ENCODE measurements at places on chromosomes 5 and 9.

DNA sequence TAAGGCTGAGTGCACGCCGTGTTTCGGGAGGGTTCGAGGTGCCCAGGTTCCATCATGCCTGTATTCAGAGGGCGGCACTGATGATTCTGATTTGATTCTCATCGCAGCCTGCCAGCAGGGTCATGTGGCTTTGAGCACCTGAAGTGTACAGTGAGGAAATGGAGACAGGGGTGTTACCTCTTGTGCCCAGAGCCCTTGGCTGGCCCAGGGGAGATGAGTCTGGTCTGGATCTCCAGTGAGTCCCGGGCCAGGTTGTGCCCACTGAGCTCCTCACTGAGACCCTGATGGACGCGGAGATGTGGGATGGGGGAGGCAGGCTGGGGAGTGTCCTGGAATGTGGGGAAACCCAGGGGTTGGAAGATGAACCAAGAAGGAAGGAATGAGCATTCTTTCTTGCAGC, 54.7 kb downstream of the GADD45G start:
- DNase-seq, result no peak

- DNase-seq, result no peak
Observed at GRCh38 chr9:72333197-72333596, 31.8 kb downstream of the ZFAND5 start.

DNA sequence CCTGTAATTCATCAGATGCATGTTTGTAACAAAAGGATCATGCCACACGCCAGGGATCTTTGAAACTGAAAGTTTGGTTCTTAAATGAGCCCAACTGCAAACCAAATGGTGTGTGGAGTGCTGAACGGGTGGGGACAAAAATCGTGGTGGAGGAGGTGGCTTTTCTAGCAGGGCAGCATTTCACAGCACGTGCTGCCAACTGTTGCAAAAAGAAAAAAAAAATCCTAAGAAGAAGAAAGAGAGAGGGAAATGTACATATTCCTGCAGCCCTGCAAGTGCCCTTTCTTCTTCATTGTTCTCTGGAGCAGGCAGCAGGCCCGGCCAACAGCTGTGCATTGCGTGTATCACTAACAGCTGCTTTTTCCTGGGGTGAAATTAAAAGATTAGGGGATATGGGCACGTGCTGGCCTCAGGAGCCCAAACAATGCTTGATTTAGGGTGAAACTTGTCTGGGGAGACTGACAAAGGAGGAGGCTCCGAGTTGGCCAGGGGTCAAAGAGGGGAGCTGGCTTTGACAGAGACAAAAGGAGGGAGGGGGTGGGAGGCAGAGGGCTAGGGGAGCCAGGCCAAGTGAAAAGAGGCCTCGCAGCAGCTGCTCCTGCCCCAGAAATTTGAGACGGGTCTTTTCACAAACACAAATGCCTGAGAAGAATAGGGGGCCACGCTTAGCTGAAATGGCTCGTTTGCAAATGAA, 73.0 kb downstream of the GADD45G start:
- DNase-seq, result no peak

DNA sequence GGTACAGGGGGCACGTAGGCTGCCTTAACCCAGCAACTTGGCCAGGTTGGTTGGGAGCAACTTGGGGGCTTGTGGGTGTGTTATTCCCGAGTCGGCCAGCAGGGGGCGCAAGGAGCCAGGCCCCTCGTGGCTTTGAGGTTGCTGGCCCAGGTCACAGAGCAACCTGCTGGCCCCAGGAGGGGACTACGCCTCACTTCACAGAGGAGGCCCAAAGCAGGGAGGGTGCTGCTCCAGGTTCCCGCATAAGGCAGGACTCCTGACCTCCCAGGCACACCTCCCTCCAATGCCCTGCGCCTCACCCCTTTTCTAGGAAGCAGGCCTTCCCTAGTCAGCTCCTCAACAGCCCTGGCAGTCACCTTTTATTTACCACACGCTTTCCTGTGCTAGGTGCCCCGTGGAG, 18.1 kb downstream of the KYAT1 start:
- peak; percentile 90 for DNase-seq

- DNase-seq, result no peak
Observed at GRCh38 chr9:12689233-12689632, 4.0 kb upstream of the TYRP1 start.

- DNase-seq, result no peak
Observed at GRCh38 chr9:113373256-113373655, 3.5 kb downstream of the HDHD3 start.

DNA sequence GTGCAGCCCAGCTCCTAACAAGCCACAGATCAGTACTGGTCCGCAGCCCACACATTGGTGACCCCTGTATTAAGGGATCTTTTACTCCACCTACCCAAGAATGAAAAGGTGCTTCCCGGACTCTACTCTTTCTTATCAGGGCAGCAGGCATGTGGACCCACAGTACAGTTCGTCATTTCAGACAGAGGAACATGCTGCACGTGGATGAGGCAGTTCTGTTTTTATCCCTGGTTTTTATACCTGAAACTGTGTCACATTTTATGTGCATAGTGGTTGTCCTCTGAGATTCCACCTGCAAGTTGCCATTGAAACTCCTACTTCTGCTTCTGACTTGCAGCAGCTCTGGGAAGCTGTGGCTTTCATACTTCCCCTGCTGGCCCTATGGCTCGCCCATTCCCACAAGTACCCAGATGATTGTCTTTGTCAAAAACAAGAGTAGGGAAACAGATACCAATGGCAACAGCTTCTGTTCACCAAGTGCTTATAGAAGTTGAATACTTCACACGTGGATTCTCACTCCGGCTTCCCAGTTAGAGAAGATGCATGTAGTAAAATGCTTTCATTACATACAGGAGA, 208.0 kb downstream of the TRIO start:
- DNase-seq, result no peak

GRCh38 chr5:76545184-76545583, 78.0 kb downstream of the F2RL2 start:
- DNase-seq, result no peak

- no peak for DNase-seq
Observed at GRCh38 chr5:81842795-81843398, 92.0 kb upstream of the SSBP2 start.

DNA sequence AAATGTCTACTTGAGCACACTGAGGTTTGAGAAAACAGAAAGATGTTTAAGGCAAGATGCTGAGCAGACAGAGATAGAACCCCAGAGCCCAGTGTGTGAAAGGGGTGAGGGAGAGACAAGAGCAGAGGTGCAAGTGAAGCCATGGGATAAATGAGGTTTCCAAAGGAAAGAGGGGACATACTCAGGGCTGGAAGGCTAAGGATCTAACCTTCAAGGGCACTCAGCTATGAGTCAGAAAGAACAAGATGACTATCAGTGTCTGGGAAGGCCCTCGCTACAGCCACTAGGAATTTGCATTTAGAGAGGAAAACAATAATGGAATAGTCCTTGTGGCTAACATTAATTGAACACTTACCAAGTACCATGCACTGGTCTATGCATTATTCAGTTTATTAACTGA, 113.7 kb downstream of the HTR4 start:
- no peak for DNase-seq

DNA sequence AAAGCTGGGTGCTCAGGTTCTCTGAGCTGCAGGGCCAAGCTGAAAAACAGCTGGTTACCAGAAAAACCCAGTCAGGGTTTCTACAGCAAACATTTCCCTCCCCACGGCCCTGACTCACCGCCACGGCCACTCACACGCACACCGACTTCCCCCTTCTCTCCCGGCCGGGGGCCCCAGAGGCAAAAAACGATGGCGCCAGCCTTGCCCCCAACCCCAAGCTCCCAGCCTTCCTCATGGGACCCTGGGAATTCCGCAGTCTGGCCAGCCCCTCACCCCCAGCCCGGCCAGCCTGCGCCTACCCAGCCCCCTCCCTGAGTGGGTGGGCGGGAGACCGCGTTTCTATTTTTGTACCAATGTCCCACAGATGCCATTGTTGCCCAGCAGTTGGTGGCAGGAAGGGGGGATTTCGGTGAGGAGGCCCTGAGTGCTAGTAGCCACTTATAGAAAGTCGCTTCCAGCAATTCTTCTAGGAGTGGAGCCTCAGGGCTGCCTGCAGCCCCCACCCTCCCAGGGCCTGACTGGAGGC, 18.4 kb downstream of the ENG start:
- DNase-seq, result peak; percentile 63

GRCh38 chr5:39200081-39200480, 19.3 kb downstream of the FYB1 start:
- no peak for DNase-seq

GRCh38 chr9:114280636-114281472, 42.0 kb upstream of the ORM1 start:
- DNase-seq, result no peak

- DNase-seq, result peak; percentile 50
Observed at GRCh38 chr5:132427281-132428146, 58.0 kb downstream of the SLC22A5 start.

DNA sequence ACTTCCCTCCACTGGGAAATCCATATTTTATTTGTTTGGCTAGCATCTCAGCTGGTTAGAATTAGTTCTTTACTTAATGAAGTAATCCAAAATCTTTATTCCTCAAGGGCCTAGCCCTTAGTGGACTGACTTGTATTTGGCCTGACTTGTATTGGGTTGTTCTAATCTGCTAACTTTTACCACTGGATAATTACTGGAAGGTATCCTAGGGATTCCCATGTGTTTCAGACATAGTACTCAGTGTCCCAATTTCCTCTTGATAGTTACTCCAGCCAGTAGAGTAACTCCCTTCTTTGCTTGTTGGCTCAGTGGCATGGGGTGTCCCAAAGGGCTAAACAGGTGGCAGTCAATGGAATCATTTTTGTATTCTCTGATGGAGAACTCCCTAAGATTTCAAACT, 156.0 kb downstream of the DCP2 start:
- no peak for DNase-seq

DNA sequence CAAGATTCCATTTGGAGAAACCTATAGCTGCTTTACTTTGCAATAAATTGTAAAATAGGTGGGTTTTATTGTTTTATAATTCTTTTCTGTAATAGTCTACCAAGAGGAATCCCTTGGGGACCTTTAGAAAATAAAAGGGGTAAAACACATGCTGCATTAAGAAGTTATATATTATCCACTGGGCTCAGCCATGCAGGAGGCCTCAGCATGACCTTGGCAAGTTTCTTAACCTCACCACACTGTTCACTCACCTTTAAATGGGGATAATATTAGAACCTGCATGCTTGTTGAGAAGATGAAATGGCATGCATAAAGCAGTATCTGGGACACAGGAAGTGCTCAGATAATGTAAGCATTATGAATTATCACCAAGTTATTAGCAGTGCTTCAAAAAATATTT, 120.2 kb downstream of the SEMA5A start:
- no peak for DNase-seq

DNA sequence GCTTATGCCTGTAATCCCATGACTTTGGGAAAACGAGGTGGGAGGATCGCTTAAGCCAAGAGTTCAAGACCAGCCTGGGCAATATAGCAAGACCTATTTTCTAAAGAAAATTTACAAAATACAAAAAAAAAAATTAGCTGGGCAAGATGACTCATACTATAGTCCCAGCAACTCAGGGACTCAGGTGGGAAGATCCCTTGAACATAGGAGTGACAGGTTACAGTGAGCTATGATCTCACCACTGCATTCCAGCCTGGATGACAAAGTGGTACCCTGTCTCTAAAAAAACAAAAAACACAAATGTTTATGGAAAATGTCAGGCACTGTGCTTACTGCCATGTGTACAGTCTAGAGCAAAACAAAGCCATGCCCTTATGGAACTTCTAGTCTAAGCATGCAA, 823.3 kb upstream of the DMAC1 start:
- DNase-seq, result no peak

DNA sequence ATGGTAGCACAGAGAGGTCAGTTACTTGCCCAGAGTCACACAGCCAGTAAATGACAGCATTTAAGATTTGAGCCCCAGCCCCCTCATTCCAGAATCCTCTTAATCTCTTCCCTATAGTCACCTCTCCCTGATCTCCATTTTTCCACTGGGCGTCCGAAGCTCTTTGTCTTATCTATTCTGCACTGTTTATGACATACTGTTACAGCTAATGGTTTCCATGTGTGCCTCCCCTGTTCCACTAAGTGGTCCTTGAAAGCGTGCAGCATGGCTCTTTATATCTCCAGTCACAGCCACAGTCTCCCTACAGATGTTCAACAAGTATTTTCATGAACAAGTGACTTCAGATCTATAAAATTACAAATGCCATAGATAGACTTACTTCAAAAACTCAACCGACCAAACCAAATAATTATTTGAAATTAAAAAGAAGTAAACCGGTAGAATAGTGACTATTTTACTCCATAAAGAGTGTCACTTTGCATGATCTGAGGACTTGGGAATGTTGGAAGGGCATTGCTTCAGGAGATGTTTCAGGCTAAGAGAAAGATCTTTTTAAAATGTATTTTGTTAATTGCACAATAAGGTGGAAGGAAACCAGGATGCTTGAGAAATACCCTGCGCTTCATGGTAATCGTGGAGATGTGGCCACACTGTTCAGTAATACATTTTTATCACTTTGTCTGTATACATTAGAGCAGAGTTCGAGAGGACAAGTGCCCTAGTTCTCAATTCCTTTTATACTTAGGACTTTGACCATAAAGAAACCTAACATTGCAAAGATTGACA, 237.2 kb downstream of the FBXL7 start:
- DNase-seq, result no peak

- no peak for DNase-seq
Observed at GRCh38 chr5:122295138-122295537, 16.9 kb upstream of the SNCAIP start.

- no peak for DNase-seq
Observed at GRCh38 chr5:102532123-102532522, 33.3 kb upstream of the SLCO6A1 start.

DNA sequence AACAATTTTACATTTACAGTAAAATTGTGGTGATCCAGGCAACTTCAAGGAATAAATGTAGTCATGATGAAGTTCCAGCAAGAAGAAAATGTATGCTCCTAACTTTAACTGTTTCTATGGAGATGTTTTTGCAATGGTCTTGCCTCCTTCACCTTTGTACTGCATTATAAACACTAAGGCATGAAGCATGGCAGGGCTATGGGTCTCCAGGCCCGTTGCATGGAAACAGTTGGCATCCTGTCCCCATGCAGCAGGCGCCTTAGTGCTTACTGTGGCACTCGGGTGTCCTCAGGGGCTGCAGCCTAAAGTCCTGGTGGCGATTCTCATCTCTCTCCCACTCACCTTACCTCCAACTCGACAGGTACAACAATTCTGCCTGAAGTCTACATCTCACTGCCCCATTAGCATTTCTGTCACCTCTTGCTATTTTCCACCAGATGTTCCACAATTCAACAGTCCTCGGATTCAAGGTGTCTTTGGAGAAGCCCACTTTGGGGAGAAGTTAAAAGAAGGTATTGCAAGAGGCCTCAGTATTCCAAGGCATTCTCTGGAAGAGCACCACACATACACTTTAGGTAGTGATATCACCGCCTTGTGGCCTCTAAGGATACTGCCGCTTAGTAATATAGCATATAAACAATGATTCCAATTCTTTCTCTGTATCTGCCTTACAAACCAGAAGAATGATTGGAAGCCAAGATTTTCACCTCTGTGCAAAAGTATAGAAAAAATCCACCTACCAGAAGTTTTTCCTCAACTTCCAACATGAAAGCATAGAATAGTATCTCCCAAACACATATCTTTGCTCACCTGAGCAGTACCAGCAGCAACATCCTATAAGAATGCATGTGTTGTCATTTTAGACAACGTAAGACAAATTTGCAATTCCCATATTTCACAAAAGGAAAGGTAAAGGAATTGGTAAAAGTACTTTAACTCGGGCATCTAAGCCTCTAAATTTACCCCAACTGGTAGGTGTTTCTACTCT, 5.1 kb downstream of the LIFR start:
- DNase-seq, result no peak
